ENCODE measurements at places on chromosomes 7 and 10. TPM values are rescaled to one million over a fixed set of nuclear protein-coding genes. Genes with fewer than 3 reads are reported as not detected.

DNA sequence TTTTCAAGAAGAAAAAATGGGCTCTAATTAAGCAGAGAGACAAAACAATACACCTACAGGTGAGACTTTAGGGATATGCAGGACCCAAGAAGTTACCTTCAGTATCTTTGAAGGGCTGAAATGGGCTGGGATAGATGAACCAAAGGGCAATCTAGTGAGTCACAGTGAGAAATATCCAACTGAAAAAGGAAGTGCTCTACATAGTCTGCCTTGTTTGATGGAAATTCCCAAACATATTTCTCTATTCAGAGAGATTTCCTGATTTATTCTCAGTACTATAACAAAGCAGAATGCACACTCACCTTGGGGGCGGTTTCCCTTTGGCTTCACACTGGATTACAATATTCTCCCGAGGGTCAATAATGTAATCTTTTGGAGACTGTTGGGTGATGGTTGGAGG, 104.1 kb upstream of the LAMB4 start:
- DNase-seq: no peak

DNA sequence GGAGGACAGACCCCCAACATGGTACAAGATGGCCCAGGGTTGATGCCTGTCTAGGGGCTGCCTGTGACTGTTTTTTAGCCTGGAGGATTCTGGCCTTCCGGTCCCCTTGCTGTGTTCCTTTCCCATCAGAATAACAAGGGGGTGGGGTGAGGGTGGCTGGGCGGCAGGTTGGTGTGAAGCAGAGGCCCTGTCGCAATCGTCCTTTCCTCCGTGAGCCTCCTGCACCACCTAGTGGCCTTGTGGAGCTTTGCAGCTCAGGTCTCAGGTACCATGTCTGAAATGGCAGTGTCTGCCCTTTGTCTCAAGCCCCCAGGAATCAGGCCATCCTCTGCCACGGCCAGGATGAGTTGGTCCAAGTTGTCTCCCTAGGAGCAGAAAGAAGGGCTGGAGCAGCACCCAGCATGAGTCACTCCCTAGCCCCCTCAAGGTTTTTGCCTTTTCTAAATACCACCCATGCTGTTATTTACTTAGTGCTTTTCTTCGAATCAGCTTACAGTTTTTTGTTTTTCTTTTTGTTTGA, 24.2 kb downstream of the TACR2 start:
- DNase-seq: no peak

- no peak for DNase-seq
These were observed 28.3 kb downstream of the CCM2 start for GRCh38 chr7:45028138-45028919.

- no peak for DNase-seq
These were observed 22.7 kb downstream of the TWIST1 start for GRCh38 chr7:19094598-19095352.

GRCh38 chr7:156000601-156001396, 188.5 kb upstream of the SHH start:
- no peak for DNase-seq

- DNase-seq: no peak
These were observed 3.1 kb downstream of the SLK start for GRCh38 chr10:103969857-103970627.

DNA sequence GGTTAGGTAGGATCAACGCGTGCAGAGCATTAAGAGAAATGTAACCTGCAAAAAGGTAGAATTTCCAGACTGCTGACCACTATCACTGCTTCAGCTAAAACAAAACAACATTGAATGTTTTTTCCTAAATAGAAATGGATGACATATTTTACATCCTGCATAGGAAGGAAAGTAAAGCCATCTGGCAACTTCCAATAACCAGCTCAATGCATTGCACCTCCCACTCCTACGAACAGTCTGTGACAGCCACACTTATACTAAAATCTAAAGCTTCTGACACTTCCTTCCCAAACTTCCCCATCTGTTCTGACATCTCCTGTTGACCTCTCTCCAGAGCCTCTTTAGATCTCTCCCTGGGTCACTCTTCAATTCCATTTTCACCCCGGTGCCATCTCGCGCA, 47.1 kb downstream of the NRCAM start:
- DNase-seq: no peak

DNA sequence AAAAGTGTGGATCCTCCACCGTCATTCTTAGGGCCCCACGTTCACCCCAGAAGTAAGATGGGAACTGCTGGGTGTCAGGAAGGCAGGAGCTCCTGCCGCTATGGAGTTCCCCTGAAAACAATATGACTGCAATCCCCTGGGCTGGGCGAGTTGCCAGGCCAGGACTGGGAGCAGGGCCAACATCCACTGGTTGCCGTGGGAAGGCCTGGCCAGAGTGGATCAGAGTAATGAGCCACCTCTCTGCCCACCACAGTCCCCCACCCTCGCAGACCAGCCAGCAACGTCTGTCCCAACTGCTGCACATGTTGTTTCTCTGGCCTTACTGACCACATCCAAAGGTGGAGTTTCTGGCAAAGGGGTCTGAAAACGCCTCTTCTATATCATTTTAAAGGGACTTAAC, 86.6 kb downstream of the STRA8 start:
- no peak for DNase-seq

DNA sequence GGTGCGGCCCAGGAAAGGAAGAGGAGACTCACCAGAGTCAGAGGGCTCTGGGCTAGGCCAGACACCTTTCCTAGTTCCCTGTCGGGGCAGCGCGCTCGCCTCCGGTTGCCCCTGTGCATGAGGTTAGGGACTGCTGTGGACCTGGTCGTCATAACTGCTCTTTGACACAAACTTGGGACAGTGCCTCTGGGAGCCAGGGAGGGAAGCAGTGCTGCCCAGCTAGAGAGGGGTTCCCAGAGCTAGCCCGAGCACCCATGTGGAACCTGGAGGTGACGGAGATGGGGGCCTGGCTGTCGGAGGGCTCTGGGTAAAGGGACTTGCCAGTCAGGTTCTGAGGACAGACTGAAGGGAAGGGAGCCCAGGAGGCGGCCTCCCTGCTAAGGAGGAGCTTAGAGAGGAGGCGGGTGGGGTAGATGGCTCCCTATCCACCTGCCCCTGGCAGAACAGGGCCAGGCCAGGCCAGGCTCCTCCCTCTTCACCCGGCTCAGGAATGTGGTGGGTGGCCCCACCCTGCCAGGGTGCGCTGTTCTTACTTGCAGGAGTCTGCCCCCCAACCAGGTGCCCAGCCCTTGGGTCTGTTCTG, 29.7 kb downstream of the AGAP3 start:
- DNase-seq: no peak

- no peak for DNase-seq
These were observed 54.7 kb upstream of the CCAR1 start for GRCh38 chr10:68666280-68666760.

DNA sequence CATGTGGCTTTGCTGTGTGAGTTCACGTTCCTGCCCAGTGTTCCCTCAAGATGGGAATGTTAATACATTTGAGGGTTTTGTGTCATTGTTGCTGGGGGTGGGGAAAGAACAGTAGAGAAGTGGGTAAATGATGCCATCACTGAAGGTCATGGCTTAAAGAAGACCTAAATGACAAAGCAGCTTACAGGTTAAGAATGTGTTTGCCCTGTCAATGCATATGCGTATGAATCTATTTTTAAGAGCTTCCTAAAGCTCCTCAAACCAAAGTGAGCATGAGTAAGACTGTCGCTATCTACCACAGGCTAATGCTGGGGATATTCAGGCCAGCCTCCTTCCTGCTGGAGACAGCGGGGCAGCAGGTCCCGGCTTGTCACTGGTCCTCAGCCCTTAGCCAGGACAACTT, 162.9 kb downstream of the CREB5 start:
- DNase-seq: no peak

DNA sequence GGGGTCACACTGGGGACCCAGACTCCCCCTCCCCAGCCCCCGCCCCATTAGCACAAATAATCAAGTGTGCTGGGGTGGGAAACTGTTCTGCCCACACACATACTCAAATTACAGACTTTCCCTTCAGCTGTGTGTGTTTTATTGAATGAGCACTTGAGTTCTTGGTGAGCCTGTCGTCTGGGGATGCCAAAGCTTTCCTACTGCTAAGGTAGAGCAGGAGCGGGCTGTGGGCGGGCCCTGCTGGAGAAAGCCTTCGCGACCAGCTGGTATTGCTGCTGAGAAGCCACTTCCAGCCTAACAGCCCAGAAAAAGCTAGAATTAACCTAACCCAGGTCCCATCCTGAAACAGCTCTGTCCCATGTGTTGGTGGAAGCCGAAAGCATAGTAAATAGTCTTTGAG, 87.0 kb upstream of the KMT2E start:
- no peak for DNase-seq

DNA sequence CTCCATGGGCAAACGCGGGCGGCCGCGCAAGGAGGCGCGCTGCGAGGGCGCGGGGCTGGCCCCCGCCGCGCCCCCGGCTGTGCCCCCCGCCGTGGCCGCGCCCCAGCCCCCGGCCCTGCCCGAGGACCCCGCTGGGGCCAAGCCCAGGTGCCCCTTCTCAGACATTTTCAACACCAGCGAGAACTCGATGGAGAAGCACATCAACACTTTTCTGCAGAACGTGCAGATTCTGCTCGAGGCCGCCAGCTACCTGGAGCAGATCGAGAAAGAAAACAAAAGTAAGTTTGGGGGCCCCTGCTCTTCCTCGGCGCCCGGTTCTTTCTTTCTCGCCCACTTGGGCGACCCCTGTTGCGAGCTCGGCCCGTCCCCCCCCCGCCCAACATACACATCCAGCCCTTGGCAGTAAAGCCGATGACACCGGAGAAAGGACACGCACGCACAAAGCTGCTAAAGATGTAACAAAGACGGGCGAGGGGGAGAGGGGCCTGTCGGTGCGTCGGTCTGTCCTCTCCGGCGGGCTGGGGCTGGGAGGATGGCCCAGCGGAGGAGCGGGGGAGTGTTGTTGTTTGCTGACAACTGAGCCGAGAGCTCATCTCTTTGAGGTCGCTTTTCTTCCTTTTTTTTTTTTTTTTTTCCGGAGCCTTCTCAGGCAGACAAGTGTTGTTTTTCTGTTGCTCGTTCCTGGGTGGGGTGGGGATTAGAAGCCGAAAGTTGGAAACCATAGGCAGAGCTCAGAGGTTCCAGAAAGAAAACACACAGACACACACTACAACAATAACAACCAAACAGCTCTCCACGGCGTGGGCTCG, 604 bp downstream of the MXI1 start:
- no peak for DNase-seq

GRCh38 chr7:117808341-117808757, 64.9 kb downstream of the CTTNBP2 start:
- DNase-seq: no peak

DNA sequence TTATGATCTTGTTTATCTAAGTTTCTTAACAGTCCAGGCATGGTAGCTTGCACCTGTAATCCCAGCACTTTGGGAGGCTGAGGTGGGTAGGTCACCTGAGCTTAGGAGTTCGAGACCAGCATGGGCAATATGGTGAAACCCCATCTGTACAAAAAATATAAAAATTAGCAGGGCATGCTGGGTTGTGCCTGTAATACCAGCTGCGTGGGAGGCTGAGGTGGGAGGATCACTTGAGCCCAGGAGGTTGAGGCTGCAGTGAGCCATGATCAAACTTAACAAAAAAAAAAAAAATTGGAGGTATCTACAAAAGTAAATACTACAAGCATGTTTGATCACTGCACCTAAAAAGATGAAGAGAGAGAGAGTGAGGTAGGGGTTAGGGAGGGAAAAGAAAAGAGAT, 9.0 kb upstream of the EZH2 start:
- DNase-seq: no peak

- no peak for DNase-seq
These were observed 785.4 kb downstream of the IPMK start for GRCh38 chr10:57482259-57482658.

DNA sequence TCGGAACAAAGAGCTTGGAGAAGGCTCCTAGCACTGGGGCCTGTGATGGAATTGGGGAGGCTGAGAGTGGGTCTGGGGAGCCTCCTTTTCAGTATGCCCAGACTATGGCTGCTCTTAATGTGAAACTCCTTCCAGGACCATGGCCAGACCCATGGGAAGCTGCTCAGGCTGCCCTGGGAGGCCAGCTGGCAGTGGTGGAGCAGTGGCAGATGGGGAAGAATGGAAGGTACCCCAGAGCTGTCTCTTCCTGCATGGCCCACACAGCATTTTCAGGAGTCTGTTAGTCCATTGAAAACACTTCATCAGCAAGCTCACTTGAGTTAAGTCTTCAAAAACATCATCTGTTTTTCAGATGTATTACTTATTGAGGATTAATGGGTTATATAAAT, 18.5 kb downstream of the NACAD start:
- DNase-seq: no peak

GRCh38 chr10:822661-823367, 108.7 kb downstream of the LARP4B start:
- DNase-seq: no peak

DNA sequence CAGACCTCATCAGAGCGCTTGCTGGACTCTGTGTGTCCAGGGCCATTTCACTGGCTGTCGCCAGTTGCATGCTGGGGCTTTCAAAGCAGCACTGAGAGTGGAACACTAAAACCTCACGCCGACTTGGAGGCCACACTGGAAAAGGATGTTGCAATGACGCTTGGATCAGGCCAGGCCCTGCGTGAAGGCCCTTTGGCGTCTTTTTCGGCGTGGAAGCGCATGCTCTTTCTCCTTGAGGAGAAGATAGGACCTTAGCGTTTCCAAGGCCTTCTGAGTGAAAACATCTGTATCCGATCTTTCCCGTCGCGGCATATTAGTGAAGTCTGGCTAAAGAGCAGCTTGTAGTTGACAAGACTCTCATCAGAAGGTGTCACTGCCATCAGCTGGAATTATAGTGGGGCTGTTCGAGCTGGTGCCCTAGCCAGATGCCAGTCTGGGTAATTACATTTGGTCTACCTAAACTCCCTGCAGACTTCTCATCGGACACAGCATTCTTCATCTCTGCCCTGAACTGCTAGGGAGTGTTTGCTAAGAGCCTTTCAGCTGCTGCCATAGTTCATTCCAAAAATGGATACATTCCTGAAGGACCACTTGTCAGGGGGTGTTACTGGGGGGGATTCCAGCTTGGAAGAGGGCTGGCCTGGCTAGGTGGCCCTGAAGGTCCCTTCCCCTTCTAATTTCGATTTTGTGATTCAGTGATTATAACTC, 167.7 kb upstream of the TCF7L2 start:
- peak; percentile 95 for DNase-seq

DNA sequence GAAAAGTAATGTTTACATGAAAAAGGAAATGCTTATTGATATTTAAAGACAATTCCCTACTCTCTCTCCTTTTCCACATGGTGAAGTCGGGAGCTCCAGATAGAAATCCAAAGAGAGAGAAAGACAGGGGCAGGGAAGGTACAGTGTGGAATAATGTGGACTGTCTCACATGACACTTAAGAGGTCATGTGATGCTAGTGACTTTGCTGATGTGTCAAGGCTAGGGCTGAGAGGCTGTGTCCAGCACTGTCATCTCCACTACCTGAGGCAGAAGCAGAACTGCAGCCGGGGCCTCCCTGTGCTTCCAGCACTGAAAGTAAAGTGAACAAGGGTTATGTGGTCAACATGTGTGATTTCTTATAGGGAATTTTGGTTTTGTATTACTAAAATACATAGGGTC, 26.0 kb downstream of the NRG3 start:
- no peak for DNase-seq

GRCh38 chr7:106305732-106306131, 20.9 kb upstream of the NAMPT start:
- DNase-seq: no peak

IDI2 gene
- total RNA-seq: not detected

RNLS gene
- total RNA-seq: 13.3 TPM

NUDT13 gene
- total RNA-seq: 2.9 TPM

PSD gene
- total RNA-seq: 6.4 TPM

HSPA12A gene
- 28.7 TPM for total RNA-seq

OR2A12 gene
- total RNA-seq: not detected

KLF6 gene
- 145 TPM for total RNA-seq
